Transverse colon (tissue), 4 donors: ENCODE measurements at places on chromosomes 2 and 18. TPM values are rescaled to one million over a fixed set of nuclear protein-coding genes. Genes with fewer than 3 reads are reported as not detected.

- no peak for DNase-seq
These were observed 512.0 kb downstream of the CMPK2 start for GRCh38 chr2:6353669-6354068.

- DNase-seq, result no peak
These were observed 7.9 kb downstream of the MTERF4 start for GRCh38 chr2:241094172-241094571.

DNA sequence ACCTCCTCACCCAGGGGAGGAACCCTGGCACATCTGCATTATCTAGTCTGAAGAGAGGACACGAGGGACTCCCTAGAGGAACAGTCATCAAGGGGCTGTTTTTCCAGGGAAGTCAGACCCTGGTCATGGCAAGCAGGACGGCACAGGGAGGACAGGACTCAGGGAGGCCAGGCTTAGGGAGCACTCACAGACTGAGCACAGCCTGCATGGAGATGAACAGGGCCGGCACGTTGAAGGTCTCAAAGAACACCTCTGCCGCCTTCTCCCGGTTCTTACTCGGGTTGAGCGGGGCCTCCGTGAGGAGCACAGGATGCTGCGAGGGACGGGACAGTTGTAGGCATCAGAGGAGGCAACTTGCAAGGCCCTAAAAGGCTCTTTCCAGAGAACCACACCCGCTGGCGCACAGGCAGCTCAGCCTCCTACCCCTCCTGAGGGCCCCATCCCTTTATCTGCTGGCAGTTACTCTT lies 5.1 kb downstream of the ACTR1B start:
- DNase-seq, result no peak

The POTEI gene
- not detected for total RNA-seq

- DNase-seq, result no peak
These were observed 135.0 kb downstream of the TGIF1 start for GRCh38 chr18:3584897-3585460.

The SERPINB10 gene
- not detected for total RNA-seq

DNA sequence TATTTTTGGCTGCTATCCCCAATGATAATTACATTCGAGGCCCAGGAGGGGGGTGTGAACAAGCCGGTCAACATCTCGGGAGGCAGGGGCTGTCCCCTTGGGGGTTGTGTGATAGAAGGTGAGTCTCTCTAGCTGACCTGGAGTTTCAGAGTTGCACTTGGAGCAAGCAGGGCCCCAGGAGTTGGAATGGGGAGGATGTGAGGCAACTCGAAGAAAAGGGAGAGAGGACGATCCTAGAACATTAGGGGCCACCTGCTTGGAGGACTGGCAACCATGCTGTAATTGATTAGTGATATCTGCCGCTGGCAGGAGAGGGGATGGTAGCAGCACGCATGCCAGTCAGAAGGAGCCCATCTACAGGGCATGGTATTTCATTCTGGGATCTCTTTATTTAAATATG lies 122.6 kb downstream of the CTIF start:
- DNase-seq, result no peak

GRCh38 chr18:68219872-68220271 lies 495.0 kb downstream of the TMX3 start:
- DNase-seq, result no peak

The TUBB8B gene
- total RNA-seq, result not detected

The GALR1 gene
- total RNA-seq, result under 0.01 TPM

The IL36B gene
- not detected for total RNA-seq

The ATOH8 gene
- 7.4 TPM for total RNA-seq

GRCh38 chr2:224073676-224074075 lies 34.6 kb upstream of the SERPINE2 start:
- DNase-seq, result no peak

The NAT8 gene
- total RNA-seq, result 1.2 TPM

GRCh38 chr18:27493182-27493581 lies 308.1 kb upstream of the CHST9 start:
- DNase-seq, result no peak

DNA sequence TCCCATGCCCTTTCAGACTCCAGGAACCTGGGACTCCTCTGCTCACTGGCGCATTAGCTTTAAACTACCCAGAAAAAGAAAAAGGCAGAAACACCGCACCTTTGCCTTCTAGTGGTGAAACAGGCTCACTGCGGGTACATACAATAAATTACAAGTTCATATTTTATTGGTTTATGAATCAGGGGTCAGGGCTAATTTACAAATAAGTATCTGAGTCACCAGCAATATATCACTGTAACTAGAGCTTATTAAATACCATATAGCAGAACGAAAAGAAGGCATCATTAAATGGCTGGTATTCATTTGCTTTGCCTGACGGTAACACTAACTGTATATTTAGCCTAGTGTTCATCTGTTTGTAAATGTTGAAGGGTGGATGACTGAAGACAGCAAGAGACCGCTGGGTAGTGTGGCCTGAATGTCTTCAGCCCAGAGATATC lies 26.9 kb upstream of the DTNB start:
- no peak for DNase-seq

GRCh38 chr18:55695091-55695490 lies 107.1 kb upstream of the TCF4 start:
- no peak for DNase-seq

DNA sequence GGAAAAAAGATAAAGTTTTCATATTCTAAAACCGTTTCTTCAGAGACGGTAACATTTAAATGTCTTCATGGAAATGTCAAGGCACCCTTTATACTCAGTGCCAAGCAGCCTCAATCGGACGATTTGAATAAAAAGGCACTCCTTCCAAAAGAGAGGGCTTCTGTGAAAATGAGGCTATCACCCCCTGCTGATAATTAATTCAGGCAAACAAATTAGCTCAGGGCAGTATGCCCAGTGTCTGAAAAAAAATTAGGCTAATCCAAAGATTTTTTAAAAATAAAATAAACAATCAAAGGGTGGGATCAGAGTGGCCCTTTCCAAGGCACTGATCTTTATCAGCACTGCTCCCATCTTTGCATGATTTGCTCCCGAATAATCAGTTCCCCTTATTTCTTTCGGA lies 151.0 kb upstream of the PID1 start:
- DNase-seq, result no peak

GRCh38 chr2:236169741-236170589 lies 1.8 kb upstream of the GBX2 start:
- DNase-seq, result no peak
